ENCODE measurements at places on chromosomes 7 and 10.

DNA sequence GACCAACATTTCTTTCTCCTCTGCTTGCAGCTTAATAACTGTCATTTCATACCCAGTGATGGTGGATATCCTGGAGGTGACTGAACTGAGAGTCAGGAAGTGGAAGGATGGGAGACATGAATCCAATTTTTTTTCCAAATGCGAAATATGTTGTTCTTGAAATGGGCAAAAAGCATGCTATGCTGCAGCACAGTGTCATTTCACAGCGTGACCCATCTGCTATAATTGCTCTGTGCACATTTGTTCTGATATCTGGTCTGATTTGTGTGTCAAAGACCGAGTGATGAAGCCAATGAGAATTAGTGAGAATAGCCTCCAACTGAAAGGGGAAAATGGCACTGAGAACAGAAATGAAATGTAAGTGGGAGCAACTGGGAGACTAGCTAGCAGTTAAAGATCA, 329.6 kb upstream of the PHYHIPL start:
- DNase-seq, result no peak

DNA sequence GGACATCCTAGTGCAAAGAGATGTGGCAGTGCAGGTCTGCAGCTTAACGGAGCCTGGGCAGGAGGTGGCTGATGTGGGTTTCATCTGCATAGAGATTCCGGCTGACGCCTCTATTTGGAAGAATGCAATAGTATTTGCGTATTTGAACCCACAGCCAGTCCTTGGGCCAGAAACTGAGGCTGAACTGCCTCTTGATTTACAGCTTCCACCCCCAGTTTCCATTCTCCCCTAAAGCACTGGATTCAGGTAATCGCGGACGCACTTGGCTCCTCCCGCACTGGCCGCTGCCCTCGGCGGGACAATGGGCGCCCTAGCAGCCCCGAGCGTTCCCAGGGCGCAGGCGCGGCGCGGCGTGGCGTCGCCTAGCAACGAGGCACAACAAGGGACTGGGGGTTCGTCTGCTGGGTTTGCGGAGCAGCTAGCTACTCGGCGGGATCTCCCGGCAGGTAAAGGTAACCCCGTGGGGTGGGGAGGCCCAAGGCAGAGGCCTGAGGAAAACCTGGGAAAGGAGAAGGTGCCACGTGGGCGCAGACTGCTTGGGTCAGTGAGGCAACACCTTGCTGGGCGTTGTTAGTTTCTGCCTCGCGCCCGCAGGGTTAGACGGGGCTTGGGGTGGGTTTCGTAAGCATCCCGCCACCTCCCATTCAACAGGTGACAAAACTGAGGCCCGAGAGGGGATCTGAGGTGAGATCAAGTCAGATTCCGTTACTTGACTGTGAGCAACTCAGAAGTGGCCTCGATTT, at the start of gene ARMC3:
TSS of gene ARMC3 (plus strand) at position 393 of the 743 bp plus-strand sequence. CDS start 3,944 bp downstream, outside the sequence.
- peak; percentile 75 for DNase-seq

DNA sequence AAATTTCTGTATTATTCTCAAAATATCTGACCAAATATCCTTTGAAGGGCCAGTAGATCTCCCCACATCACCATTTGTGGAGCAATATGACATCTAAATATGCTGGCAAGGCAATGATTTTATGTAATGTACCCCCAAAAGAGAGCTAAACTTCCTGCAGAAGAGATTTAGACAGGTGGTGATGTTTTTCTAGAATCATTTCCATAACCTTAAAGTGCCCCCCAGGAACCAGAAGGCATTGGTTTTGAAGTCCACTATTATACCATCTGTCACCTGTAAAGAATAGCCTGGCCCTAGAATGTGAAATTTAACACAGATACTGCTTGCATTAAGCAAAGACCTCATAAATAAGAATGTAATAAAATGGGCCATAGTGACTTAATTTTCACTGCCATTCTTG, 77.9 kb upstream of the ABLIM1 start:
- no peak for DNase-seq

DNA sequence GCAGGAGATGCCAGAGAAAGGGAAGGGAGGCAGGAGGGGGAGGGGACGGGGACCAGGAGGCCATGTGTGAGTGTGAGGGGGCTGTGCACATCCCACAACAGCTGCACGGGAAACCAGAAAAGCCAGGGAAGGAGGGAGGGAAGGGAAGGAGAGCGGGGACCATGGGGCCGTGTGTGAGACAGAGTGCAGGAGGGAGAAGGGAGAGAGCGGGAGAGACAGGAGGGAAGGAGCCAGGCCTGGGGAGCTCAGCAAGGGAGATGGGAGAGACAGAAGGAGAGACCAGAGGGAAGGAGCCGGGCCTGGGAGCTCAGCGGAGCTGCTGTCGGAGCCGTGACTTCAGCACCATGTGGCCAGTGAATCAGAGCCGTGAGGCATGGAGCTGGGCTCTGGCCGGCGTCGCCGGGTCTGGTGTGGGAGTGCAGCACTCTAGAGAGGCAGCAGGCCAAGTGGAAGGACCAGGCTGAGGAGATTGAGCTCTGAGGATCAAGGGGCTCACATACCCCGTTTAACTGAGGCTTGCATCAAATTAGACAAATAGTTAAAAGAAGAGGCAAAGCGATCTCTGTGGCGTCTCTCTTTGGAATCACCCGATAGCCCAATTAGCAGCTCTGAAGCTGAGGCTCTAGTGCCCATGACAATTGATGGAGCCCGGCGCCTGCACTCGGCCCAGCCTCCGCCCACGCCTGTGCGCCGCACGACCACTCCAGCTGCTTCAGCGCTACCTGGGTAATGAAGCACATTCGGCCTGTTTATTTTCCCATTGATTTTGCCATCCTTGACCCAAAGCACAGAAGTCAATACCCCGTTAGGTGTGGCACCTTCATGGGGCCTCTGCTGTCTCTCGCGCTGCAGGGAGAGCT, 150.4 kb downstream of the MAD1L1 start:
- DNase-seq, result no peak

GRCh38 chr10:56116684-56117083, 244.4 kb downstream of the ZWINT start:
- DNase-seq, result no peak

GRCh38 chr7:98733036-98733435, 116.0 kb downstream of the NPTX2 start:
- no peak for DNase-seq

DNA sequence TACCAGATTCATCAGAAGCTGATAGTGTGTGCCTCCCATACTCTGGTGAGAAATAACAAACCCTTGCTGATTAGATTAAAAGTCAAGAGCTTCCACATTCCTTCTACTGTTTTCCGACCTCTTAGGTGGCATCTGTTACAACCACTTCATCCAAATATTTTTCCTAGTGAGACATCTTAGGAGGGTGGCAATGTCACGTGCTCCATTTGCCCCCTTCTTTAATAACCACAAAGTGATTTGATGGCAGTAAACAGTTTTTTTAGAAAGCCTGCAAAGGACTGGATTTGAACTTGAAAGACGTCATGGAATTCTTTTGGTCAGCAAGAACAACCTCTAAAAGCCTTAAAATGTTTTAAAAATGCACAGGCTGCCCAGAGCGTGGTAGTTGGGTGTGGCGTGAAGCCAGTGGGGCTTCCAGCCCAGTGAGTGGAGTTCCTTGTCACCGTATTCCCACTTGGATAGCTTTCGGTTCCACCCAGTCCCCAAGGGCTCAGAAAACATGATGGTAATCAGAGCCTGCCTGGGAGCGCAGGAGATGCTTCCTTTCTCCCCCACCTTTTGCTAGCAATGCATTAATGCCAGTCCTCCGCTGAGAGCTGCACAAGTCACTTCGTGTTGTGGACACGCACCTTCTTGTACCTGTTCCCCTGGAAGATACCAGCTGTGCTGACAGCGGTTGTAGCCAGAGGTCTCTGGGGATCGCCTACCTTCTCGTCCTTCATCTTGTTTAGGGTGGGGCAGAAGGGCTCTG, 256.4 kb downstream of the KIAA1217 start:
- no peak for DNase-seq

- DNase-seq, result no peak
Observed at GRCh38 chr7:31066516-31067130, 14.5 kb downstream of the ADCYAP1R1 start.

DNA sequence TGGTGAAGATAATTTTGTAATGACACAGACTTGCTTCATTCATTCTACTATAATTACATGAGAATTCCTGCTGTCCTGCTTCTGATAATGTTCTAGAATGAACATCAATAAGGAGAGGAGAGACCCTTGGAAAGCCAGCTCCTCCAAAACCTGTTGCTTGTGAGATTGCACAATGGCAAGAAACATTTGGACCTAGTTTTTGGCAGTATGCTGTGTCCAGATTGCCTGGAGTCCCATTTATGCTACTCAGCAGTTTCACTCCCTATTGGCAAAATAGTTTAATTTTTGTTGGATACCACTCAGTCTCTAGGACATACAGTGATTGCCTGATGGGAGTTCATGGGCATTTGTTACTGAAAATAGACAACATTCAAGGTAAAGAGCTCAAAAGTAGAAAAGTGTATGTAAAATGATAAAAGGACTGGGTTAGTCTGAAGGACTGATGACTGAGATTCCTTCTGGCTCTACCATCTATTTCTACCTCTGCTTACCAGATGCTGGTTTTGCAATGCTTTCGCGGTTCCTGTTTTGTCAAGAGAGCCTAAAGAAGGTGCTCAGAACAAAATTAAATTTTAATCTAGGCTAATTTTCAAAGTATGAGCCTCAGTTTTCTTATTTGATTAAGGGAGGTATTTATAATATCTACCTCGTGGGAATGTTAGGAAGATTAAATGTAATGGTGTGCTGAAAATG, 8.0 kb upstream of the ACTR3B start:
- DNase-seq, result no peak

- DNase-seq, result no peak
Observed at GRCh38 chr7:155746188-155746587, 66.1 kb downstream of the SHH start.

GRCh38 chr10:11930312-11930978, 107.3 kb downstream of the PROSER2 start:
- DNase-seq, result no peak

DNA sequence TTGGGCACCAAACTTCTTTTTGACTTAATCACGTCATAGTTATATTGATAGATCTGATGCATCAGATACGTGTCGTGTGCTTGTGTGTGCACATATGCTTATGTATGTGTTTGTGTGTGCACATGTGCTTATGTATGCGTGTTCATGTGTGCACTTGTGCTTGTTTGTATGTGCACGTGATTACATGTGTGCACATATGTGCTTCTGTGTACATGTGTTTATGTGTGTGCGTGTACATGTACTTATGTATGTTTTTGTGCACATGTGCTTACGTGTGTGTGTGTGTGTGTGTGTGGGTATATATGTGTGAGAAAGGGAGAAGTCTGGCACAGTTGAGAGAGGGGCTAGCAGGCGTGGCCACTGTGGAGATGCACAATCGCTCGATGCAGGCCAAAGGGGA, 173.4 kb downstream of the WDR37 start:
- DNase-seq, result no peak
